ENCODE measurements at places on chromosomes 11 and 22.

- peak; percentile 92 for DNase-seq
Observed at GRCh38 chr22:50250555-50251476, at the start of gene HDAC10. Gene HDAC10 (minus strand): TSS chr22:50251265. CDS start chr22:50251032, 233 bp downstream.

DNA sequence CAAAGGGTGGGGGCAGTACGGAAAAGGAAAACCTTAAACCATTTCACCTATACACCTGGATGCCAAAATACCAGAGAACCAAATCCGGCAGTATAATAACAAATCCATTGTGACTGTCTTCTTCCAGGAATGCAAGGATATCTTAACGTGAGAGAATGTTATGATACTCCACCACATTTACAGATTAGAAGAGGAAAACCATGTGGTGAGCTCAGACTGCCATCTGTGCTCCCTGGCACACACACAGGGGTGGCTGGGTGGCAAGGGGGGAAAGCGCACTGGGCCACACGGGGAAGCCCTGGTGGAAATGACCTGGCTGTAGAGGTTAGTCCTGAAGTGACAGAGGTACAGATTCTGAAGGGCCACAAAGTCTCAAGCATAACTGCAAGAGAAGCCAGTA is 9.9 kb downstream of the EIF1AD start:
- DNase-seq: no peak

DNA sequence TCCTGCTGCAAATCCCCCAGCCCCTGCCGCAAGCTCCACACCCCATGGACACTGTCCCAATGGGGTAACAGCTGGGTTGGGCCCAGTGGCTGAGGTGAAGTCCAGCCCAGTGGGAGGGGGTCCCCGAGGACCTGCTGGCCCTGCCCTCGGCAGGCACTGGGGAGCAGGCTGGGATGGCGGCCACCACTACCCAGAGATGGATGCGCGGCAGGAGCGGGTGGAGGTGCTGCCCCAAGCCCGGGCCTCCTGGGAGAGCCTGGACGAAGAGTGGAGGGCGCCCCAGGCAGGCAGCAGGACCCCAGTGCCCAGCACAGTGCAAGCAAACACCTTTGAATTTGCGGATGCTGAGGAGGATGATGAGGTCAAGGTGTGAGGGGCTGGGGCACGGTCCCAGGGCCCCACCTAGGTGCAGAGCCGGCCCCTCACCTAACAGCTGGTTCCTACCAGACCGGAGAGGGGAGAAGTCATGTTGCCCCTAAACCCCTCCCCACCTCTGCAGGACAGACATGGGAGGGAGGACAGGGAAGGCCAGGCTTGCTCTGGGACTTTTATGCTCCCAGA is 8.2 kb downstream of the CDC42EP1 start:
- no peak for DNase-seq

GRCh38 chr11:19979519-19979845 is 180.8 kb downstream of the DBX1 start:
- DNase-seq: no peak

DNA sequence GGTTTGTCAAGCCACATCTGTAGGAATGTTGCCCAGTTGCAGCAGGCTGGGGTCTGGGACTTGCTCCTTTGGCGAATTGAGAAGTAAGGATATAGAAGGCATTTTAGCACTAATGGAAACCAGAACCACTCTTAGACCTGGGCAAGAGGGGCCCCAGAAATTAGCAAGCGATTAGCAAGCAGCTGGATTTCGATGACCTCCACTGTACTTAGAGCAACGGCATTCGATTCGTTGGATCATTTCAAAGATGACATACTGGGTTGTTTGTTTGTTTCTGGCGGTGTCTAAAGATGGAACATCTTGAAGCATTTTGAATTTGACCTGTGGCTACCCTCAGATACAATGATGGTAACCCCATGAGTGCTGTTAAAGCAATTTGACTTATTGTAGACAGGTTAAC is 1.2 kb upstream of the CDPF1 start:
- DNase-seq: no peak

DNA sequence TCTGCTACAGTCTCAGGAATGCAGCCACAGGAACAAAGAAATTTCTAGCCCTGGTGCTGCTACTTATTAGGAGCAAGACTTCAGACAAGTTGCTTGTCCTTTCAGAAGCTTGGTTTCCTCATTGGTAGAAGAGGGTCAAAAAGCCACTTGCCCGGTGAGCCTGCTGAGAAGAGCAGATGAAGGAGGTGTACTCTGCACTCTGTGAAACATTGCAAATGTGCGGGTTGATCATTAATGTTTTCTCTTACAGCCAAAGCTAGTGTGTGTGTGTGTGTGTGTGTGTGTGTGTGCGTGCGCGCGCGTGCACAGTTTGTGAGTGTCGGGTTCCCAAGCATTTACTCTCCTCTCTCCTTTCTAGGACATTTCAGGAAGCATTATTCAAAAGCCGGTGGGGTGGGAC is 86.3 kb upstream of the NNMT start:
- no peak for DNase-seq

- no peak for DNase-seq
Observed at GRCh38 chr11:82936261-82936660, 34.7 kb downstream of the DDIAS start.

GRCh38 chr11:16393340-16393739 is 37.0 kb upstream of the SOX6 start:
- DNase-seq: no peak

- DNase-seq: no peak
Observed at GRCh38 chr11:37088573-37088910, 490.5 kb upstream of the RAG2 start.

GRCh38 chr11:36743039-36743438 is 145.0 kb upstream of the RAG2 start:
- no peak for DNase-seq

DNA sequence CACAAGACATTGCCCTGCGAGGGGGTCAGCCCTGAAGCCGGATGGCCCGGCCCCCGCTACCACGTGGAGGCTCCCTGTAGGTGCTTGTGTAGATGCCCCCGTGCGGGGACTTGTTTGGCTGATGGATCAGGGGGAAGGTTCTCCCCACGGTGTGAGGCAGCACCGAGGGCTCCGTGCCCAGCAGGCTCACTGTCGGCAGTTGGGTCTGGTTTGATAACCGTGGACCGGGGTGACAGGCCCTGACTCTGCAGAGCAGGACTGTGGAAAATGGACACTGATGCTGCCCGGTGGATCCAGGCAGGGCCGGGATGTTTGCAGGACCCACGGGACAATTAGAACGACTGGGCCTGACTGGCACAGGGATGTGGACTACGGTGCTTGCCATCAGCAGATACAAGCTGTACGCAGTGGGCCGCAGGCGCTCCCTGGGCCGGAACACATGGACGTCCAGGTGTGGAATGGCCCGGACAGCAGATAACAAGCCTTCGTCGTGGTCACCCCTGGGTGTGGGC is 19.0 kb downstream of the KCNQ1 start:
- peak; percentile 81 for DNase-seq

DNA sequence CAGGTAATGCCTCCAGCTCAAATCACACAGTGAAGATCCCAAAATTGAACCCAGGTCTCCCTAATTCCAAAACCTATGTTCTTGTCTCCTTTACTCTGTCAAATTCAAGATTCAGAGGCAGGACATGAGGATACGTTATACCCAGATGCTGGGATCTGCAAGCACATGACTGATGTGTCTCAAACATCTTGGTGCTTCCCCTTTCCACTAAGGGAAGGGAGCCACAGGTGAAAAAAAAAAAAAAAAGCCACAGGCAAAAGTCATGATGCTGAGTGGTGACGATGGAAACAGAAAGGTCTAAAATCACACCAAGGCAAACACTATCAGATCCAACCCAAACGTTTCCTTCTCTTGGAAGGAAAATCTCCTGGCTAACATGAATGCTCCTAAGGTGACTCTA is 24.0 kb downstream of the ABTB2 start:
- no peak for DNase-seq

- DNase-seq: no peak
Observed at GRCh38 chr22:27443306-27443705, 358.2 kb downstream of the MN1 start.

Measured in osteocyte (in vitro differentiated cells).